ENCODE measurements at places on chromosomes 4 and X.

DNA sequence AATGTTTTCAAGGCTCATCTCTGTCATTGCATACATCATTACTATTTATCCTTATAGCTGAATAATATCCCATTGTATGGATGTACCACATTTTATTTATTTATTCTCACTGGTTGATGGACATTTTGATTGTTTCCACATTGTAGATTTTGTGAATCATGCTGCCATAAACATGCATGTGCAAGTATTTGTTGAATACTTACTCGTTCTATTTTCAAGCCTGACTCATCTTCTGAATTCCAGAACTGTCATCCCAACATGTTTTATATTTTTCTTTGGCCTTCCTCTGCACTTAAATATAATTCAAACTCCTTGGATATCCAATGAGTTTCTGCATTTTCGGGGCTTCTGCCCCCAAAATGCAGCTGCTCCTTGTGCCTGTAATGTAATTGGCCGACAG, 77.6 kb downstream of the MXRA5 start:
- no peak for DNase-seq

GRCh38 chrX:44974451-44974850, 101.5 kb downstream of the KDM6A start:
- no peak for DNase-seq

- no peak for DNase-seq
These were observed 67.4 kb downstream of the CRMP1 start for GRCh38 chr4:5825321-5826041.

DNA sequence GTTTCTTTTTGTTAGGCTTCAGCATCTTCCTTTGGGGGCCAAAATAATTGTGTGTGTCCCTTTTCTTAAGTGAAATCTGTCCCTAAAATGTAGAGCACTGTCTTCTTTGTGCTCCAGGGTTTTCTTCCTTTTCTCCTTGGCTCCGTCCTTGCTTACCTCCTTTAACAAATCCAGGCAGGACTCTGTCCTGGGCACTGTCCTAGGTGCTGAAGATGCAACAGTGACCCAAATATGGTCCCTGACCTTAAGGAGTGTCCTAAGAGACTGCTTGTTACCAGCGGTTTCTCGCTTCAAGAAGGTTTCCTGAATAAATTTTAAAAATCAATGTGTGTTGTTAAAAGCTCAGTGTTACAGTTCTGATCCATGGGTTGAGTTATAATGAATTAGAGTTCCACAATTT, 471.8 kb downstream of the KCNIP4 start:
- DNase-seq = no peak

DNA sequence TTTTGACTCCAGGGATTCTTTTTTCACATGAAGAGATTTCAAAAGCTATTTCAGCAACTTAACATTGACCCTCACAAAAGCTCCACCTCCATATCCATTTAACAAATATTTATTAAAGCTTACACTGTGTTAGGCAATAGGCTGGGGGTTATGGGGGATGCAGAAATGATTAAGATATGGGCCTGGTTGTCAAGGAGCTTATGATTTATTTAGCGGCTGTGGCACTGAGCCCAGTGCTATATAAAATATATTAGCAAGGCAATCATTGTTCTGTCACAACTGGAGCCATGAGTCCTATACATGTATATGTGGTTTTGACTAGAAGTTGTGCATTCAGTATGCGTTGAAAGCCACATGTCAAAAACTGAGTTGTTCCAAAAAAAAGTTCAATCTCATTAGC, 131.1 kb downstream of the GPC3 start:
- no peak for DNase-seq

- no peak for DNase-seq
These were observed 173.3 kb upstream of the PSAPL1 start for GRCh38 chr4:7608046-7608445.

- DNase-seq = no peak
These were observed 35.9 kb downstream of the HPGDS start for GRCh38 chr4:94306713-94307112.

GRCh38 chrX:101409043-101409442, 1.0 kb downstream of the HNRNPH2 start:
- DNase-seq = no peak

DNA sequence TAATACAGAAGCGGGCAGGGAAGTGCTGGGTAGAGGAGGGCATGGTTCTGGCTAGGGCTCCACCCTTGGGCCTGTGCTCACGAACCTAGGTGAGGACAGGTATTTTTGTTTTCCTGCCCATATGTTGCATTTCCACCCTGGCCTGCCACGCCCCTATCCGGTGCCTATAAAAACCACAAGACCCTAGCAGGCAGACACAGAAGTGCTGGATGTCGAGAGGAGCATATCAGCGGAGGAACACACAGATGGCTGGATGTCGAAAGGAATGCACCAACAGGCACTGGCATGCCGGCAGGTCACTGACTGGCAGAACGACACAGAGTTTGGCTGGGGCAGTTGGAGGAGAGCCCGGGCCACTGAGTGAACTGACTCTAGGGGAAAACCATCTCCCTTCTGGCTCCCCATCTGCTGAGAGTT, 316.6 kb upstream of the BOD1L1 start:
- DNase-seq = no peak

- DNase-seq = no peak
These were observed 226.3 kb upstream of the PGRMC2 start for GRCh38 chr4:128513664-128514484.

GRCh38 chrX:56978172-56978571, 17.2 kb downstream of the SPIN3 start:
- peak; percentile 45 for DNase-seq
